ENCODE measurements at places on chromosomes 13 and 19.
A peak's percentile ranks its signal among the peaks of the same experiment; 100 is the strongest.

- no peak for DNase-seq
These were observed 995.9 kb downstream of the UQCRFS1 start for GRCh38 chr19:28217022-28217421.

DNA sequence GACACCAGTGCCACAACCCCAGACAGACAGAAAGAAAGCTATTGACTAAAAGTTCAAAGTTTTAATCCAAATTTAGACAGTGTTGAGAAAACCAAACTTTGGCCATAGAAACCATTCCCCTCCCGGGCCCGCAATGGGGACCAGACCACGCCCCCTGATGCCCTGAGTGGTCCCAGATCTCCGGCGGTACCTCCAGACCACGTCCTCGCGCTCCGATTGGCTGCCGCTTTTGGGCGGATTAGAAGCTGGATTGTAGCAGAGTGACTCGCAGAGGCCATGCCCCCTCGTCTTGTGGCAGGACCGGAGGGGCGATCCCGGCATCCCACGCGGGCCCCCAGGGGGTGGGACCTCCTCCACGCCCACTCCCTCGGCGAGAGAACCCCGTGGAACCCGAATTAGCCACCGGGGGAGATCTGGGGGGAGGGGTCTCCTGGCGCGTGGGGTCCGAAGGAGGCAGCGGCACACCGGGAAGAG, 797 bp upstream of the HSD17B14 start:
- peak; percentile 91 for DNase-seq

DNA sequence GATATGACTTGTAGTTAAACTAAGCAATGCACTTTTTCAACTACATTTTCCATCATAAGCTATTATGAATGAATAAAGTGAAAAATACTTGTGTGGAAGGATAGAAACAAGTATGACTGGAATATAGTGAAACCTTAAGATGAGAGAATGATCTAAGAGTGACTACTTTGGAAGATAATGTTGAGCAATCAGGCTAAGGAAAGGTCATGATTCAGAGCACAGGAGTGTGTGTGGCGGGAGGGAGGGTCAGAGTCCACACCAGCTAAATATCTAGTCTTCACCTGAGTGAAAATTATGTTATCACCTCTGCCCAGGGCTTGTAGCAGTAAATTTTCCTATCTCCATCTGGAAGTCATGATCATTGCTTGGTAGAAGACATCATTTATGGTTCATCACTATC, 833.4 kb upstream of the ATXN8OS start:
- no peak for DNase-seq

DNA sequence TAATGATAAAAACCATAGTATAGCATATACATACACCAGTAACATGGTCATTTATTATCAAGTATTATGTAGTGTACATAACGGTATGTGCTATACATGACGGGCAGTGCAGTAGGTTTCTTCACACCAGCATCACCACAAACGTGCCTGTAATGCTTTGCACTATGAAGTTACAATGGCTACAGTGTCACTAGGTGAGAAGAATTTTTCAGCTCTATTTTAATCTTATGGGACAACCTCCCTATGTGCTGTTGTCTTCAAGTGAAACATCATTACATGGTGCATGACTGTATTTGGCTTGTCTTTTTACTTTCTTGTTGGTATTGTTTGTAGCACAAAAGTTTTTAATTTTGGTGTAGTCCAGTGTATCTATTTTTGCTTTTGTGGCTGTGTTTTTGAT, 18.7 kb downstream of the CDK8 start:
- no peak for DNase-seq

- no peak for DNase-seq
These were observed 8.8 kb downstream of the ERCC5 start for GRCh38 chr13:102854675-102855074.

DNA sequence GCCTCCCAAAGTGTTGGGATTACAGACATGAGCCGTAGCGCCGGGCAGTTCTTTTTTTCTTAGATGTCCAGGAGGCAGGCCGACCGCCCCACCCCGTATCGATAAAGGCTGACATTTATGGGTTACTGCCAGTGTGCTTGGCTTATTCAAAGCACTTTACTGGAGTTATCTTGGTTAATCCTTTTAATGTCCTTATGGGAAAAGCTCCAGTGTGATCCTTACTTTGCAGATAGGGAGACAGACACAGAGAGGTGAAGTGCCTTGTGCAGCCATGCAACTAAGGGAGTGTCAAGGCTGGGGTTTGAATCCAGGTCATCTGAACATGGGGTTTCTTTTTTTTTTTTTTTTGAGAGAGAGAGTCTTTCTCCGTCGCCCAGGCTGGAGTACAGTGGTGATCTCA, 19.2 kb downstream of the NCAN start:
- no peak for DNase-seq

GRCh38 chr19:33029746-33030303, 34.9 kb downstream of the RHPN2 start:
- DNase-seq, result no peak

- no peak for DNase-seq
These were observed 957 bp downstream of the NUMBL start for GRCh38 chr19:40689339-40690049.

- DNase-seq, result no peak
These were observed 3.3 kb downstream of the SIX5 start for GRCh38 chr19:45765702-45766295.

GRCh38 chr13:33550276-33550675, 264.7 kb upstream of the STARD13 start:
- DNase-seq, result no peak

DNA sequence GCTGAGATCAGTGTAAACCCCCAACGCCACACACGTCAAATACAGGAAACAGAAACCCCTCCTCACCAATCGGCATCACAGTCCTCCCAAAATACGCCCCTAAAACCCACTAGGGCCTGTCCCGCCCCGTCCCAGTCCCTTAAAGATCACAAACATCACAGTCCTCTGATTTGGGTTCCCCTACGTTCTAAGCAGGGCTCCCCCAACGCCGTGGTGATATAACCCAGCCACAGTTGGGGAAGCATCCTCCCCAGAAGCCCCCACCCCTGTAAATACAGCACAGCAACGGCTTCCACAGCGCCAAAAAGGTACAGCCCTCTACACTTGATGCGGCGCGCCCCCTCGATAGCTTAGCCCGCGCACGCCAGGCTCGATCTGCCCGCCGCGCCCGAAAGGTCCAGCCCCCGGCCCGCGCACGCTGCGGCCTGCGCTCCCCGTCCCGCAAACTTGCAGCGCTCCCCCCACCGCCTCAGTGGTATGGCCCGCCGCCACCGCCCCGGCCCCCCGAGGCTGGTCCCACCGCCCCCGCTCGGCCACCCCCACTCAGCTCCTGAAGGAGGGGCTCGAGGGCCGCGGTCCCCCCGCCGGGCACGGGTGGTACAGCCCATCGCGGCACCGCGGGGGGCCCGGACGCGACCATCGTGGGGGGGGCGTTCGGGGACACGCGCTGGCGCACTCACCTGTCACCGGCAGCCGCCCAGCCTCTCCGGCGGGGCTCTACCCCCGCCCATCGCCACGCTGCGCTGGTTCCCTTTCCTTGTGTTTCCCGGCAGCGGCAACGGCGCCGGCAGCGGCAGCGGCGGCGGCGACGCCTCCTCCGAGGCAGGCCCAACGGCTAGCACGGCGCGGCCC, at the start of gene AKT2:
TSS of gene AKT2 (minus strand) at position 845 of the 852 bp plus-strand sequence. CDS start 20,078 bp downstream, outside the sequence.
- DNase-seq, result peak; percentile 47

- no peak for DNase-seq
These were observed 105.8 kb downstream of the DPF1 start for GRCh38 chr19:38118176-38118575.

- peak; percentile 55 for DNase-seq
These were observed 726 bp upstream of the UFM1 start for GRCh38 chr13:38348861-38349389.

DNA sequence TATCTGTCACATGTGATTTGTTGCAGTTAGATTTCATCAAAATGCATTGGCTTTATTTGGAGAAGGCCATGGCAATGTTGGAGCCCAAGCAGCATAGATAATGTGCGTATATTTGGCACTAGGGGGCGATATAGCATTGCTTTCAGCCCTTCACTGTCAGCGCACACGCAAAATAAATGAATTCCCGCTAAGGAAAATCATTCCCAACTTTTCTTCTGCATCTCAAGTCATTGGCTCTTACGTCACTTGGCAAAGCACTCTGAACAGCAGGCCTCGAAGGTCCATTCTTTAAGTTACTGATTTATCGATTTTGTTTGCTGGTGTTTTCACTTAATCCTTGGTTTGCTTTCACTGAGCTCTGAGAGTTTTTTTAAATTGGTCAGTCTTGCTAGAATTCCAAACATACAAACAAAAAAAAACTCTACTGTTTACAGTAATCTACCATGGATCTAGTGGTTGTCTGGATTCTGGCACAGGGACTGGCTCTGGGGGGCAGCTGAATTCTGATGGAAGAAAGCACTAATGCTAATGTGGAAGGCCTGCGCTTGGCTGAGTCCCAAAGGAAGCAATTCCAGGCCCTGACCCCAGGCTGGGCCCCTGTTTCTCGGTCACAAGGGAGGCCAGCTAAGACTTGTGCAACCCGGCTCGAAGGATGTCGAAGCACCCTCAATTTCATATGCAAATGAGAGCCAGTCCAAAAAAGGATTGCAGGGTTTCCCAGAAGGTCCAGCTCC, 97.7 kb upstream of the IPO5 start:
- DNase-seq, result peak; percentile 71

- peak; percentile 75 for DNase-seq
These were observed 8.8 kb downstream of the GPC6 start for GRCh38 chr13:93235258-93236015.

DNA sequence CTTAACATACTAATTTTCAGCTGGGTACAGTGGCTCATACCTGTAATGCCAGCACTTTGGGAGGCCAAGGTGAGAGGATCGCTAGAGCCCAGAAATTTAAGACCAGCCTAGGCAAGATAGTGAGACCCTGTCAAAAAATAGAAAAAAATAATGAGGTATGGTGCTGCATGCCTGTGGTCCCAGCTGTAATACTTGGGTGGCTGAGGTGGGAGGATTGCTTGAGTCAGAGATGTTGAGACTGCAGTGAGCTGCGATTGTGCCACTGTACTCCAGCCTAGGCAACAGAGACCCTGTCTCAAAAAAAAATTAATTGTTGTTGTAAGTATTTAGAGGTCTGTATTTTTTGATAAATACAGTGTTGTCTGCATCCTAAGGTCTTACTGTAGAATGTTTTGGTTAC, 66.8 kb downstream of the FNDC3A start:
- DNase-seq, result peak; percentile 72

GRCh38 chr13:73702419-73703071, 431.7 kb downstream of the KLF12 start:
- DNase-seq, result peak; percentile 33

DNA sequence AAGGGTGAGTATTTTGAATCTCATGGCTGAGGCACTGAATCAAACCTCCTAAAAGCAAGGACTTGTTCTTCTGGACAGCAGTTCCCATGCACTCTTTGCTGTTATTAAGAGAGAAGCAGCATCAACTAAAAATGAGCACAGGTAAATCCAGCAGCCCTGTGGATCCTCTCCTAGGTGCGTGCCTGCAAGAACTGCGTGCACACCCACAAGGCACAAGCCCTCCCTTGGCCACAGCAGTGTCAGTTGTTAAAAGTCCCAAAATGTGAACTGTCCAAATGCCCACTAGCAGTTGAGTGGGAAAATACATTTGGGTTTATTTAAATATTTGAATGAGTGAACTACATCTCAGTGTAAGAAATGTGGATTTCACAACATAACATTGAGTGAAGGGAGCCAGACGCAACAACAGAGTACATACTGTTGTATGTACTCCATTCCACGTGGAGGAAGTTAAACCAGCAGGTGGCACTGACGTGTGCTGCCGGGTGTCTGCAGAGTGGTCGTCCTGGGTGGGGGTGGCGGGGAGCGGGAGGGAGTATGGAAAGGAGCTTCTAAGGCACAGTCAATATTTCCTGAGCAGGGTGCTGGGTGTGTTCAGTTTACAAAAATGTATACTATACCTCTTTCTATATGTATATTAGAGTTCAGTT, 266.4 kb downstream of the NALCN start:
- peak; percentile 84 for DNase-seq

DNA sequence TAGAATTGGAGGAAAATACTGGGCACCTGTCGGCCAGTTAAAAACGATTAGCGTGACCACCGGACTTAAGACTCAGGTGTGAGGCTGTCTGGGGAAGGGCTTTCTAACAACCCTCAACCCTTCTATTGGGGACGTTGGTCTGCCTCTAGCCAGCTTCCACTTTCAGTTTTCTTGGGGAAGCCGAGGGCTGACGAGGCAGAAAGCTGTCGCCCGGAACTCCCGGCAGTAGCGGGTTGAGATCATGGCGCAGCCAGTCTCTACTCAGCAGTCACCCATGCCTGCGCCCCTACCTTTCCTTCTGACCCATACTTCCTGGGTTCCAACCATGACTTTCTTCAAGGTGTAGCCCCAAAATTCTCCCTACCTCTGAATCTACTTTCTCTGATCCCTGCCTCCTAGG, 1424.1 kb downstream of the SLITRK1 start:
- no peak for DNase-seq

DNA sequence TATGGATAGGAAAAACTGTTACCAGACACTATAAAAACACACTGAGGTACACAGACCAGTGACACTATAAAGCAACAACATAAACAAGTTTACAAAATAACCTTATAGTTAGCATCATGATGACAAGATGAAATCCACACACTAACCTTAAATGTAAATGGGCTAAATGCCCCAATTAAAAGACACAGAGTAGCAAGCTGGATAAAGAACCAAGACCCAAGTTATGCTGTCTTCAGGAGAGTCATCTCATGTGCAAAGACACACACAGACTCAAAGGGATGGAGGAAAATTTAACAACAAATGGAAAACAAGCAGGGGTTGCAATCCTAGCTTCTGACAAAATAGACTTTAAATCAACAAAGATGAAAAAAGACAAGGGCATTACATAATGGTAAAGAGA, 81.6 kb downstream of the NDFIP2 start:
- no peak for DNase-seq

DNA sequence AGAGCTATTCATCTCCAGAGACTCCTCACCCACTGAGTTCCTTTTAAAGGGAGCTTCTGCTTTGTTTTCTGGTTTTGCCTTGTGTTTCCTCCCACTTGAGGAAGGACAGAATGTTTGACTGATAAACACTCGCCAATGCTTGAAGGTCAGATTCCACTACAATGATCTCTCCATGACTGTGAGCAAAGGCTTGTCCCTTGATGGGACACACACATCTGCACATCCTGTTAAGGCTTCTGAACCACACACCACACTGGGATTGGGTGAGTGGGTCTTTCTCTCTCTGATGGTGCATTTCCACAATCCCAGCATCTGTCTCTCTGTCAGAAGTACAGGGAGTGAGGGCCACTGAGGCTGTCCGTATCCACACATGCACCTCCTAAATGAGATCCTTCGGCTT, 245.3 kb downstream of the IRS2 start:
- DNase-seq, result no peak

- DNase-seq, result peak; percentile 96
These were observed 128.9 kb downstream of the COG6 start for GRCh38 chr13:39784347-39784746.

GRCh38 chr19:12318782-12319413, 14.5 kb downstream of the ZNF563 start:
- no peak for DNase-seq

- DNase-seq, result peak; percentile 53
These were observed 357.2 kb downstream of the DLEU7 start for GRCh38 chr13:50485979-50486935.

DNA sequence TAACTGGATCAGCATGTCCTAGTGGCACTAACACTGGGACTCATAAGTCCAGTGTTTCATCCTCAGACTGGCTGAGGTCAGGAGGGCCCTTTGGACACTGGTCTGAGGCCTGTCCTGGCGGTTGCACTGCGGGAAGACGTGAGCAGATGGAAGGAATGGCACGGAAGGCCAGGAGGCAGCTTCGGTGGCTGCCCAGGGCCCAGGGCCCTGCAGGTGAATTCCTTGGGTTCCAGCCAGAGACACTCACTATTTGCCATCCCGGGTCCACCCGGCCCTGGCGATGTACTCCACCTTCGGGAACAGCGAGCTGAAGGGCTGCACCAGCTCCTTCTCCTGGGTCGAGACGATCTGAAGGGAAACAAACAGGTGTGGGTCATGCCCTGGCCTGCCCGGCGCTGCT, 26.3 kb downstream of the DPP9 start:
- DNase-seq, result no peak
